Cardiac muscle cell (in vitro differentiated cells and primary cell): ENCODE measurements at places on chromosomes 7 and 10.
A peak's percentile ranks its signal among the peaks of the same experiment; 100 is the strongest.

- peak; percentile 25 for DNase-seq
Measured at GRCh38 chr7:112411186-112411795, 39.0 kb upstream of the IFRD1 start.

GRCh38 chr7:128737441-128737840 lies 1.7 kb upstream of the CALU start:
- DNase-seq, result no peak

DNA sequence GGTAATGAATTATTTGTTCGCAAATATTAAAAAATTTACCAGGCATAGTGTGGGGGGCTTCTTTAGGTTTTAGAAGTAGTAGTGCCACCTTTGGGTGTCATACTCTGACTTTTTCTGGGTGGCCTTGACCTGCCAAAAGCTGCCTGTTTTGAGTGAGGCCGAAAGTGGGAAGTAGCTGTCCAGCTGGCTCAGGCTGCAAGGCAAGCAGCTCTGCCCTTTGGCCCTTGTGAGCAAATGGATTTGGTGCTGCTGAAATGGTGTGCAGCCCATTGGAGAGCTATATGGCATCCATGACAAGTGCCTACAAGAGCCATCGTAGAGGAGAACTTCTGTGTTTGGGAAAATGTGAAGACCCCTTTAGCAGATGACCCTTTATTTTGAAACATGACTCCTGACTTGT lies 20.2 kb upstream of the ICA1 start:
- DNase-seq, result peak; percentile 15

DNA sequence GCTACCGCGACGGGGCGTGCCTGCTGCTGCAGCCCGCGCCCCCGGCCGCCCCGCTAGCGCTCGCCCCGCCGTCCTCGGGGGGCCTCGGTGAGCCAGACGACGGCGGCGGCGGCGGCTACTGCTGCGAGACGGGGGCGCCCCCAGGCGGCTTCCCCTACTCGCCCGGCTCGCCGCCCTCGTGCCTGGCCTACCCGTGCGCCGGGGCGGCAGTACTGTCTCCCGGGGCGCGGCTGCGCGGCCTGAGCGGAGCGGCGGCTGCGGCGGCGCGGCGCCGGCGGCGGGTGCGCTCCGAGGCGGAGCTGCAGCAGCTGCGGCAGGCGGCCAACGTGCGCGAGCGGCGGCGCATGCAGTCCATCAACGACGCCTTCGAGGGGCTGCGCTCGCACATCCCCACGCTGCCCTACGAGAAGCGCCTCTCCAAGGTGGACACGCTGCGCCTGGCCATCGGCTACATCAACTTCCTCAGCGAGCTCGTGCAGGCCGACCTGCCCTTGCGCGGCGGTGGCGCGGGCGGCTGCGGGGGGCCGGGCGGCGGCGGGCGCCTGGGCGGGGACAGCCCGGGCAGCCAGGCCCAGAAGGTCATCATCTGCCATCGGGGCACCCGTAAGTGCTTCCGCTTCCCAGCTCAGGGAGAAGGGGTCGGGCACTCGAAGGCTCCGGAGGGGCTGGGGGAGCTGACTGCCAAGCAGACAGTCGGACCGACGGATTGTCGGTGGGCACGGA lies 761 bp downstream of the PTF1A start:
- no peak for DNase-seq

- peak; percentile 48 for DNase-seq
Measured at GRCh38 chr7:158782761-158783401, 46.4 kb downstream of the ESYT2 start.

DNA sequence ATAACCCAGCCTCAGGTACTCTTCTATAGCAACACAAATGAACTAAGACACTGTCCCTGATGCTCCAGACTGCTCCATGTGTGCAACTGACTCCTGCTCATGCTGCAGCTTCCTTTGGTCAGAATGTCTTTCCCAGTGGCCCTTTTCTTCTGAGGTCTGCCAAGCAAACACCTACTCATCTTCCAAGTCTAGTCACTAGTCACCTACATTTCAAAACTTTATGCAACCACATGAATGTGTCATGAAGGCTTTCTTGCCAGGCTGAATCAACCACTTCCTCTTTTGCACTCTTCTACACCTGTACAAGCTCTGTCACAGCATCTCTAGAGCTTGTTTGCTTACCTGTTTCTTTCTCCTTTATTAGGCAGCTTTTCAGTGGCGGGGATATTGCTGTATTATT lies 75.8 kb downstream of the LSMEM1 start:
- DNase-seq, result no peak

DNA sequence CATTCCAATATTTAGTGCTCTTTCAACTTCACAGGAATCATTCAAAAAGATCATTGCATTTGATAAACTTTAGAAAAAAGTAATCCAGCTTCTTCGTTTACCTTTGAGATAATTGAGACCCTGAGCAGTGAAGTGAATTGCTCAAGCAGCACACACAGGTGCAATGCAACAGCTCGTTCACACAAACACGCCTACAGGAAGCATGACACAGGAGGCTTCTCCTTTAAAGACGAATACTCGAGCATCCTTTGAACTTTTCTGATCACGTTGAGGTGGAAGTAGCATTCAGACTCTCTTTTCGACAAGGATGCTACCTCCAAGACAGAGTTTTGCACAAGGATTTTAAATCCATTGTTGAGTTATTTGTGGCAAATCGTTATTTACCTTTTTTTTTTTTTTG lies 18.0 kb upstream of the RSU1 start:
- DNase-seq, result no peak

GRCh38 chr7:46007990-46008643 lies 87.0 kb upstream of the IGFBP3 start:
- no peak for DNase-seq

GRCh38 chr10:24118246-24118645 lies 90.7 kb upstream of the KIAA1217 start:
- peak; percentile 6 for DNase-seq

GRCh38 chr7:28473571-28474281 lies 61.4 kb downstream of the CREB5 start:
- DNase-seq, result no peak

DNA sequence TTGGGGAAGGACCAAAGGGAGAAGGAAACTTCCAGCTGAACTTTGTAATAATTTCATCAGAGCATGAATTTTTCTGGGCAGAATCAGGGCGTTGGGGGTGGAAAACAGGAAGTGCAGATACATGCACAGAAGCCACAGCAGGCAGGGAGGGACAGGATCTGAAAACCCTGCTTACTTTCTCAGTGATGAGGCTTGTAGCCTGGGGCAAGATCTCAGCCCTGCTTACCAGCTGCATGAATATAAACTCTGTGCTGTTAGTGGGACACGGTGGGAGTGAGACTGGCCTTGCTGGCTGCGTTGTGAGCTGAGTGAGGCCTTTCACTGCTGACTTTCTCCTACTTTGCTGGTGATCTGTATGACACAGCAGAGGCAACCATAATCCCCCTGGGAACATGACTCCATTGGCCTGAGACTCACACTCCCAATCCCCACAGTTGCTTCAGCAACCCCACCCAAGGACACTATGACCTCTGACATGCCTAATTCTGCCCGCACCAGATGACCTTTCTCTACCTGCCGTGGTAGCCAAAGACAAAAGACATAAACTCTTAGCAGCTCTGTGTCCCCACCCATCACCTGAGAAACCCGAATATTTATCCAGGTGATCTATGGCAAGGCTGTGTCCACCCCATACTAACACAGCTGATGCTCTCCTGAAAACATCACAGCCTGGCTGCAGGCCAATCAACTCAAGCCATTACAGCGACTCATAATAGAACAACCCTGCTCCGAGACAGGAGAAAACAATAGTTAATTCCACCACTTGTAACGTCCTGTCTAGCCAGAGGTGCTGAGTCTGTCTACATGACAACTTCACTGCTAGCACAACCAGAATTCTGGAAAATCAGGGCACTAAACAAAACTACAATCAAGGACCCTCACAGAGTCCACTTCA lies 190.7 kb upstream of the CHRM2 start:
- no peak for DNase-seq

DNA sequence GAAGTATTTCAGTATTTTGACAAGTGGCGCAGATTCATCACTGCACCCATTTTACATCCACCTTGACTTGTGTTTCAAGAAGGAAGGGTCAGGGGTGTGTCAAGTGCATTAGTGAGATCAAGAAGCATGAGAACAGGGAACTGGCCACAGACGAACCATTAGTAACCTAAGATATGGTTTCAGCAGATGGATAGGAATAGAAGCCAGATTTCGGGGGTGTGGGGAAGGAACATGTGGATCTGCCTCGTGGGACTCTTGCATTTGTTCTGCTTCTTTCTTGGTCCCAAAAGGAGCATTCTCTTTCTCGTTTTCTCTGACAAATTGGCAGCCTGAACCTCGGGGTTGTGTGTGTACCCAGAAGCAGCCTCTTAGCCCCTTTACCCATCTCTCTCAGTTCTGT lies 9.6 kb downstream of the DENND2A start:
- DNase-seq, result no peak

DNA sequence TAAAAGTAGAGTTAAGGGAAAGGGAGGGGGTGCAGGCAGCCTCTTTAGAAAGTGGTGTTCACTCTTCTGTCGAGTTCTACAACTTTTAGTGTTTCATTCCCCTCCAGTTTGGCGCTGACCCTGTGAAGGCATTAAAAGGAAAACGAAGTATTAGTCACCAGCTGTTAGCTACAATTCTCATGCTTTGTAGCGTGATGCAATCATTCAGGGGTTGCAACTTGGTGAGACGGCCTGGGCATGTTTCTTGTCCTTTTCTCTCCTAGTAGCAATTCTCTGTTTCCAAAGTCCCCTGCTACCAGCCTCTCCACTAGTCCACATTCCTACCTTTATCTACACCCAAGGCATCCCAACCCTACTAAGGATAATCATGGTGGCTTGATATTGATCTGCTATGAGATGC lies 33.7 kb upstream of the DGKI start:
- no peak for DNase-seq

- no peak for DNase-seq
Measured at GRCh38 chr10:11234857-11235531, 217.3 kb downstream of the CELF2 start.

- DNase-seq, result peak; percentile 81
Measured at GRCh38 chr7:100563809-100564400, 9.8 kb downstream of the SAP25 start.

- no peak for DNase-seq
Measured at GRCh38 chr10:114593240-114593792, 64.8 kb downstream of the ABLIM1 start.

DNA sequence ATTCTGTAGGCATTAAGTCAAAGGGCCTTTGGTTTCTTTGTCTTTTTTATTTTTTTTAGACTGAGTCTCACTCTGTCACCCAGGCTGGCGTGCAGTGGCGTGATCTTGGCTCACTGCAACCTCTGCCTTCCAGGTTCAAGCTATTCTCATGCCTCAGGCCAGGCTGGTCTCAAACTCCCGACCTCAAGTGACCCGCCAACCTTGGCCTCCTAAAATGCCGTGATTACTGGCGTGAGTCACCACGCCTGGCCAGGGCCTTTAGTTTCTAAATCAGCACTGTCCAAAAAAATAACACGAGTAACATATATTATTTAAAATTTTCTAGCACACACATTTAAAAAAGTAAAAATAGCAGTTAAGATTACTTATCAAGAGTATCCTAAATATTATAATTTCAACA lies 11.1 kb upstream of the ACSL5 start:
- DNase-seq, result peak; percentile 41

- DNase-seq, result no peak
Measured at GRCh38 chr10:116688741-116689495, 53.4 kb downstream of the HSPA12A start.

DNA sequence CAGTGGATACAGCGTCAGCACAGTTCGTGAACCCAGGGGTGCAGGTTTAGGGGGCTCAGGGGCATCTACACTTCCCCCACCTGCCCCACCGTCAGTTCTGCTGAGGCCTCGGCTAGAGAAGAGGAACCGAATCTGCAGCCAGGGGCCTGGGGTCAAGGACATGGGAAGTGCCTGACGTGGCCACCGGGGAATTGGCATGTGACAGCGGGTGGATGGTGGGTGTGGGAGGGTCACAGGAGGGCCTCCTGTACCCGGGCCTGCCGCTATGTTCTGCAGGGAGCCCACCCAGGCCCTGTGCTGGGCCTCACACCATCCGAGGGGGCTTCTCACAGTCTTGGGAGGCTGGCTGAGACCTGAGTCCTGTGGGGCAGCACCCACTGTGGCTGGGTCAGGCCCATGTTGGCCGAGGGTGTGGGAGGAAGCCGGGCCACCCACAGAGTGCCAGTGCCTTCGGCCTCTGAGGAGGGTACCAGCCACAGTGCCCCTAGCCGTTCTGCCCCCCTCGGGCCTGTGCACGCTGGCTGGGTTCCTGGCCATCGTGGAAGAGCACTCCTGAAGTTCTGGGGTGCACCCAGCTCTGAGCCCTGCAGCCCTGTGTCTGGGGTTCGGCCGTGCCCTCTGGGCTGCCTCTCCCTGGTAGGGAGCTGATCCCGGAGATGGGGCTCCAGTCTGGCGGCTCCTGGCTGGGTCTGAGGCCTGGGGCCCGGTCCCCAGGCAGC lies 5.9 kb downstream of the TTYH3 start:
- no peak for DNase-seq

DNA sequence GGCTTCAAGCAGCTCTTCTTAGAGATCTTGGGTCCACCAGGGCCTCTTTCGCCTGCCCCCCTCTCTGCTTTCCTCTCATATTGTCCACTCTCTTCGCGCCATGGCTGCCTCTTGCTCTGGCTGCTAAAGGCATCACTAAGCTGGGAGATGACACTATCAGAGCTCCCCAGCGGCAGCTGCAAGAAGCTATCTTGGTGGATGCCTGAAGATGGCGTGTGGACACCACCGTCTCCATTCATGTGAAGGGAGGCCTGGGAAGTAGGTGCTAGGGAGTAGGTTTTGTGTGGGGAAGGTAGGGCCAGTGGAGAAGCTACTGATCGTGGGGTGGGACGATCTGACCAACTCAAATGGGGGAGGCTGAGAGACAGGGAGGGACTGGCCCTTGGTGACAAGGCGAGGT lies 45.9 kb upstream of the PDLIM1 start:
- DNase-seq, result no peak

GRCh38 chr10:48671914-48672595 lies 12.6 kb upstream of the WDFY4 start:
- DNase-seq, result no peak

DNA sequence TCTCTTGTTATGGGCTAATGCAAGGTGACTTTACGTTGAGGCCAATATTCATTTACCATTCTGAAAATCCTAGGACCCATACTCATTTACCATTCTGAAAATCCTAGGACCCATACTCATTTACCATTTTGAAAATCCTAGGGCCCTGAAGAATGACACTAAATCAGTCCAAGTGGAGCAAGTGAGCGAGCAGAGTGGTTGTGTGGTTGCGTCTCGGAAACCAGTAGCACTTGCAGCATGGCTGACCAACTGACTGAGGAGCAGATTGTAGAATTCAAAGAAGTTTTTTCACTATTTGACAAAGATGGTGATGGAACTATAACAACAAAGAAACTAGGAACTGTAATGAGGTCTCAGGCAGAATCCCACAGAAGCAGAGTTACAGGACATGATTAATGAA lies 6.9 kb downstream of the SAR1A start:
- DNase-seq, result no peak

DNA sequence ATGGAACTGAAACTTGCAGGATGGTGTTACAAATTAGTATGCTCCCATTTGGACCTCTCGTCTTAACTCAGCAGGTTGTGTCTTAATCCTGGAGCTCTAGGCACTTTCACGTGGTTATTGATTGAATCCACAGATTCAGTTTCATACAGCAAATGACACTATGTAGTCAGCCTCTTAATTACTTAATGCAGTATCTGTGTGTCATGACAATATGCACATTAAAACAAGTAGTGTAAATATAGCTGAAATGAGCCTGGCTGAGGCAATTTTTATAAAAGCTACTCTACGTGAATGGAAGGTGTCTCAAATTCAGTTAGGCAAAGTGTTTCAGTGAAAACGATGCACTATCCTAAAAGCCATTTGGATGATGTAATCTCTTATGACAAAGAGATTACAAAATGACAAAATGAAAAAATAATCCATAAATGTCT lies 86.8 kb downstream of the CD36 start:
- DNase-seq, result no peak
